ENCODE measurements at places on chromosomes 11 and 22.
A peak's percentile ranks its signal among the peaks of the same experiment; 100 is the strongest.

- DNase-seq = no peak
These were observed at the start of gene SSTR3 for GRCh38 chr22:37212174-37212906. Gene SSTR3, minus strand, starts transcription at chr22:37212477. Its CDS starts 4,674 bp downstream, at chr22:37207803.

DNA sequence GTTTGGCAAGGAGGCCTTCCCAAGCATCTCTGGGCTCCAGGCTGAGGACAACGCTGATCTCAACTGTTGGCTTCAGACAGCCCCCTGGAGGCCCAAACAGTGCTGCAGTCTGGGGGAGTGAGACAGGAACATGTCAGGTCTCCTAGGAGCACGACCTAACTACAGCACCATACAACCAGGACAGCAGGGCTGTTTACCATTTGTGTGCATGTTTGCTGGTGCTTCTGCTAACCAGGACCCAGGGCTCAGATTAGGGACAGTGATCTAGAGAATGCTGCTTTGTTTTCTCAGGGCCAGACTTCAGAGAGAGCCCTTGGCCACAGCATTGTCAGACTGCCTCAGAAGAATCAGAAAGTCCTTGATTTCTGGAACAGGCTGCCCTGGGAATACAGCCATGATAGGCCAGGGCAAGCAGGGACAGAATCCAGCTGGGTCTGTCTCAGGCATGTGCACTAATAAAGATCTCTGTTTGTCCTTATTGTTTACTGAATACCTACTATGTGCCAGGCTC is 126.5 kb downstream of the VPREB1 start:
- no peak for DNase-seq

- peak; percentile 28 for DNase-seq
These were observed 8.5 kb upstream of the CHRDL2 start for GRCh38 chr11:74739546-74740270.

- no peak for DNase-seq
These were observed 291.0 kb downstream of the GUCY1A2 start for GRCh38 chr11:106727256-106727655.

- DNase-seq = no peak
These were observed 3.9 kb downstream of the MALAT1 start for GRCh38 chr11:65502555-65503367.

DNA sequence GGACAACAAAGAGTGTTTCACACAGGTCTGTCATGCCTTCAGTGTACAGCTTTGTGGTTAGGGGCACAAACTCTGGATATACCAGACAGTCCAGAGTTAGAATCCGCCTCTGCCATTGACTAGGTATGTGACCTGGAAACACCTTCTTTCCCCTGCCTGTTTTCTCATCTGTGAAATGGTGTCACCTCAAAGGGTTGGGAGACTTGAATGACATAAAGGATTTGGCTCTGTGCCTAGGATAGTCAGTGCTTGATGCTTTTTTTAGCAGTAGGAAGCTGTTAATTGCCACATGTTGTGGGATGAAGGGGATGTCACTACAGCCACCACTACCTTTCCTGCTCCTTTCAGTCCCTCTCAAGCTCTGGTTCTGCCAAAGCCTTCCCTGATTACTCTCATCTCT is 17.4 kb upstream of the LRRC55 start:
- no peak for DNase-seq

- DNase-seq = no peak
These were observed 12.8 kb upstream of the ST14 start for GRCh38 chr11:130146796-130147195.

- no peak for DNase-seq
These were observed 15.7 kb downstream of the SNU13 start for GRCh38 chr22:41672780-41673509.

- no peak for DNase-seq
These were observed 99.2 kb upstream of the DBX1 start for GRCh38 chr11:20259506-20259905.

GRCh38 chr22:24485608-24486007 is 9.5 kb upstream of the UPB1 start:
- no peak for DNase-seq

DNA sequence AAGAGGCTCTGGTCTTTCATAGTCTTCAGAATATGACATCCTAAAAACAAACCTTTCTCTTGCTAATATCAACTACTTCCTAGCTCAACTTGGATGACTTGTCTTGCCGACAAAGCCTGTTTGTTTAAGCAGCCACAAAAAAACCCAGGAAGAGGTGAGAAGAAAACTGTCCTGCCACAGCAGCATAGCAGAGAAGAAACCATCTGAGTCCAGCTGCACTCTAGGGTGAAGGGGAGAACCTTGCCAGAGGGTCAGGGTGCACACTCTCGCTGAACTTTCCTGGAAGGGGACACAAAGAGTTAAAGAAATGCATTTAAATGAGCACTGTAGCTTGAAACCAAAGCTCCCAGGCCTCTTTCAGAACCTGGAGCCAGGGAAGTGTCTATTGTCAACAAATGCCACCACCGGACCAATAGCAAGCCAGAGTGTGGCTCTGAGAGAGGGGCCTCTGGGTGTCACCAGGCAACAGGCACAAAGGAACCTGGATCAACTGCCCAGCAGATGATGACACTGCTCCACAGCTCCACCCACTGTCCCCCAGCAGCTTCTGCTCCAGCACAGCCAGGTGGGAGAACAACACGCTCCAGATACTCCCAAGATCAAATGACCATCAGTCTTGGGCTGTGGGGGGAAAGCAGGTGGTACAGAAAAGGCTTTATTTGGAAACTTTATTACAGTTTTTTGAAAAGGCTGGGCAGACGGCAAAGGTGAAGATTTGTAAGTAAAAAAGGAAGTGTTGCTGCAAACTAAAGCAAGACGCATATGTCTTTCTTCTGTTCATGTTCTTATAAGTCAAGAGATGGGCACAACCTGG is 105.7 kb downstream of the RASSF10 start:
- no peak for DNase-seq

GRCh38 chr22:40510631-40511364 is 125.7 kb downstream of the MRTFA start:
- no peak for DNase-seq

DNA sequence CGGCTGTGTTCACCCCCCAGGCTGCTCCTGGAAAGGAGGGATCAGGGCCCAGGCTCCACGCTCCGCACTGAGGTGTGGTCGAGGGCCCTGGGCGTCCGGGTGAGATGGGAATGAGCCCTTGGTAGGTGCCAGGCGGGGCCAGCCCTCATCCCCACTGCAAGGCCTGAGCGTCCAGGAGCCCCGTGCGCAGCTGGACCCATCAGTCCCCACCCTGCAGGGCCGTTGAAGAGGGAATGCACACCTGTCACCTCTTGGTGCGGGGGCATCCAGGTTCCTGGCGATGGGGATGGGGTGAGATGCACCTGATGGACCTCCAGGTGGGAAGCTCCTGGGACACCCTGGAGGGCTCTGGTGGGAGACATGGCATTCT is 72.2 kb downstream of the KCNQ1 start:
- DNase-seq = no peak

- DNase-seq = no peak
These were observed 434.4 kb downstream of the METTL15 start for GRCh38 chr11:28542561-28542960.

GRCh38 chr11:6012035-6012668 is 5.4 kb upstream of the OR56A4 start:
- no peak for DNase-seq

DNA sequence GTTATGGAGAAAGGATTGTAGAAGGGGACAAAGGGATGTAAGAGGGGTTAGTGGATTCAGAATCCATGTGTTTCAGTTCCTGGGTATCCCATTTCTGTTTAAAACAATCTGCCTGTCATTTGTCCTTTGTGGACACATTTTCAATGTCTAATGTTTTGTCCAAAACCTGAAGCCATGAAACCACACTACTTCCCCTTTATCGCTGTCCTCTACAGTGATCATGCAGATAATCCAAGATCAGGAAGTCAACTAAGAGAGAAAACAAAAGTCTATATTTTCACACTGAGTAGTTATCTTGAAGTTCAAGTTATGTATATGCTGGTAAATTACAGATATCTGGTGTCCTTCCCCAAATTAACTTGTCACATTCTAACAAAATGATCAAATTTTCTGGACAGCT is 457.0 kb downstream of the NTM start:
- DNase-seq = no peak

Data from AG09309 (cell line).